Caki2 (cell line): ENCODE measurements at places on chromosomes 13 and 19.

- DNase-seq = no peak
Observed at GRCh38 chr13:102235689-102236088, 166.2 kb downstream of the FGF14 start.

DNA sequence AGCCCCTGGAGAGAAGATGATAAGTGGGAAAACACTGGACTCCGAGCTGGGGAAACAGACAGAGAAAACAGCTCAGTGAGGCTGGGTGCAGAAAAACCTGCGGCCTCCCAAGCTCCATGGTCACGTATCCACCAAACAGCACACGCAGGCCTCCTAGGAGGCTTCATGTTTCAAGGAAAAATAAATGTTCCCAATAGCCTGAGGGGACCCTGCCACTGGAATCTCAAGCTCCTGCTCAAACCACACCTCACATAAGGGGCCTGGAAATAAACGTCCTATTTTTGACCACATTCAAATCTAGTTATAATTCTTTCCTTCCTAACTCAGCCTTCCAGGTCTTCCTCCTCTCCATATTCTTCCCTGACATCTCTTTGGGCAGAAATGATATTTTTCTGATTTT, 225.7 kb downstream of the ABCC4 start:
- DNase-seq = no peak

GRCh38 chr19:3029065-3029923, at the start of gene TLE2:
TLE2 (minus strand) TSS chr19:3029280; CDS start chr19:3028904, 376 bp downstream.
- no peak for DNase-seq

DNA sequence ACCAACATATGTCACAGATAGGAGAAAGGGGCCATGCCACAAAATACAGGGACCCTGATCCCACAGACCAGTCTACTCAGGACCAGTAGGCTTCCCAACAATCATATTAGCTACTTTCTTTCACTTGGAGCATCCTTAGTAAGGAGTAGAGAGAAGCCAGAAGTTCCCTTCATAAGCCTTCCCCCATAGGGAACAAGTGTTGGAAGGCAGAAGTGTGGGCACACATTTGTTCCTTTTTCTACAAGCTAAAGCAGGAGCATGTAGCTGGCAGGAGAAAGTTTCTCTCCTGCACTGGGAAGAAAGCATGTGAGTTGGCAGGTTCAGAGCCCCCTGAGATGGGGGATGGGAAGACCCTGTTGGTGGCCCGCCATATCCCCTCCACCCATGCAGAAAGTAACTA, 165.4 kb downstream of the KCTD12 start:
- DNase-seq = no peak

DNA sequence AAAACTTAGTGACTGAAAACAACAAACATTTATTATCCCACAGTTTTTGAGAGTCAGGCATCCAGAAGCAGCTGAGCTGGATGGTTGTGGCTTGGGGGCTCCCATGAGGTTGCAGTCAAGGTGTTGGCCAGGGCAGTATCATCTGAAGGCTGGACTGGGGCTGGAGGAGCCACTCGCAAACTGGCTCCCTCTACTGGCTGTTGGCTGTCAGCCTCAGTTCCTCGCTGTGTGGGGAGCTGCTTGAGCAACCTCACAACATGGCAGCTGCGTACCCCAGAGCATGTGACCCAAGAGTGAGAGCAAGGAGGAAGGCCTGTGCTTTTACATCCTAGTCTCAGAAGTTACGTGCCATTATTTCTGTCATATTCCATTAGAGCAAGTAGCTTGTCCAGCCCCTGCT, 9.7 kb downstream of the YJU2 start:
- DNase-seq = no peak
